ENCODE measurements at places on chromosomes 2 and 18.

DNA sequence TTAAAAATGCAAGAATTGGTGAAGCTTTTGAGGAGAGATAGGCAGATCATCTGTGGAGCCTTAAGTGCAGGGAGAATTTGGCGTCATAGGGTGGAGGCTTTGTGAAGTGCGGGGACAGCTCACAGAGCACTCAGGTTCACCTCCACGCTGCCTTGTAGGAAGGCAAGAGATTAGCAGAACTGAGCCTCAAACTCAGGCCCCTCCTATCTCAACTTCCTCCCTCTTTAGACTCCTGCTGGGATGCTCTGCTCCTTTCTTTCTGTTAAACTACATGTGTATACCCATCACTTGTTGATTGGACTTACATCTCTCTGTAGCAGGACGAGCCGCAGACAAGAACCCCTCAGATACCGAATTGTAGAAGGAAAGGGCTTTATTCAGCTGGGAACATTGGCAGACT lies 422.2 kb downstream of the SETBP1 start:
- DNase-seq, result no peak

GRCh38 chr2:86807468-86808275 lies 17.0 kb upstream of the CD8A start:
- DNase-seq, result no peak

- DNase-seq, result no peak
These were observed 20.0 kb upstream of the PTPN4 start for GRCh38 chr2:119739580-119740255.

- DNase-seq, result no peak
These were observed 12.0 kb upstream of the C1QL2 start for GRCh38 chr2:119170504-119170903.

DNA sequence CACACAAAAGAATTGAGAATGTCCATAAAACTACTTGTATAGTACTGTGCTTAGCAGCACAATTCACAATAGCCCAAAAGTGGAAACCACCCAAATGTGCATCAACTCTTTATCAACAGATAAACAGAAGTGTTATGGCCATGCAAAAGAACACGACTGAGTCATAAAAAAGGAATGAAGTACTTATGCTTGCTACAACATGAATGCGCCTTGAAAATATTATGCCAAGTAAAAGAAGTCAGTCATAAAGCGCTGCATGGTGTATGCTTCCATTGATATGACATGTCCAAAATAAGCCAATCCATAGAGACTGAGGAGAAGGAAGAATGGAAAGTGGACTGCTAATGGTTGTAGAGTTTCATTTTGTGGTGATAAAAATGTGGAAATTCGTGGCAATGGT lies 12.1 kb upstream of the MAP2 start:
- no peak for DNase-seq

DNA sequence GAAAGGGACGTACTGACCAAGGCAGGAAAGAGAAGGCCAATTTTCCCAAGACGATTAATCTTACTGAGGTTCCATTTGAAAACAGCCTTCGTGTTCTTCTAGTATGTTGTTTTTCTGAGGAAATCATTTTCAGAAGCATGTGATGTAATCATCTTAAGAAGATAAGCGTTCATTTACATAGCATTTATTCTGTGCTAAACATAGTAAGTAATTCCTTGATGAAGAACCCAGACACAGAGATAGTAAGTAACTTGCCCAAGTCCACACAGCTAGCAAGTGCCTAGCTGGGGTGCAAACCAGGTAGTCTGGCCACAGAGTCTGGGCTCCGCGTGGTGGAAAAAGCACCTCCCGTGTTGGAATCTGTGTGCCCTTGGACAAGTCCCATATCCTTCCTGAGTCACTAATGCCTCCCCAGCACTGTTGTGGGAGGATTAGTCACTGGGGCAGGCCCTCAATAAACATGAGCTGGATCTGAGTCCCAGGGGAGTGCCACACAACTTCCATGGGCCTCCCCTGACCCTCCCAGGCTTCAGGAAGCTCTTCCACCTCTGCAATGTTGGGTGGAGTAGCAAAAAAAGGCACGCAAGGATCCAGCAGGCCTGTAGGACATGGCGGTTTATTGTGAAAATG lies 26.9 kb upstream of the ASAP2 start:
- no peak for DNase-seq

GRCh38 chr2:48543895-48544294 lies 13.9 kb downstream of the STON1 start:
- DNase-seq, result no peak

- DNase-seq, result no peak
These were observed 457.8 kb upstream of the MEX3C start for GRCh38 chr18:51655327-51655698.

GRCh38 chr2:194819367-194819766 lies 837.7 kb upstream of the SLC39A10 start:
- DNase-seq, result no peak

DNA sequence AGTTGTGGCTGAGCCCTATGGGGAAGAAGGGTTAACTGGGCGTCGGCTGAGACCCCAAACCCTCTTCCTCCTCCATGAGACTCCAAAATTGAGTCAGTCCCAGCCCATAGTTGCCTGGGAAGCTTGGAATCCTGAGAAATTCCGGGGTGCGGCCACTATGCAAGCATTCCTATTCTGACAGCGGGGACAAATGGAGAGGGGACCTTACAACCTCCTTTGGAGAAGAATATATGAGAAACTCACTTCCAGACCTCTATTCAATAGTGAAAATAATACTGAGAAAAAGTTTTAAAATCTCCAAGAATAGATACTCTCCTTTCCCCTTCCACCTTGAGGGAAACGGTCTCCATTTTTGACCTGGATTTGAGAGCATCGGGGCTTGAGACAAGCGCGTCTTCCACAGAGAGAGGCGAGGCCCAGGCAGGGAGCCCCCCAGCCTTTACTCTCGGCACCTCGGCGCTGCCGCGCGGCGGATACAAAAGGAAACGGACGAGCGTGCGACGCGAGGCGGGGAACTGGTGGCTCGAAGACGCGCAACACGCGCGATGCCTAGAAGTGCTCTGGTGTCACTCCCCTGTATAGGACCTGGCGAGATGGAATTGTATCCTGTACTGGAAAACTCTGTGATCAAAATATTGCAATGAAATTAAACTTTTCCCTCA lies 11.1 kb downstream of the NR4A2 start:
- no peak for DNase-seq

DNA sequence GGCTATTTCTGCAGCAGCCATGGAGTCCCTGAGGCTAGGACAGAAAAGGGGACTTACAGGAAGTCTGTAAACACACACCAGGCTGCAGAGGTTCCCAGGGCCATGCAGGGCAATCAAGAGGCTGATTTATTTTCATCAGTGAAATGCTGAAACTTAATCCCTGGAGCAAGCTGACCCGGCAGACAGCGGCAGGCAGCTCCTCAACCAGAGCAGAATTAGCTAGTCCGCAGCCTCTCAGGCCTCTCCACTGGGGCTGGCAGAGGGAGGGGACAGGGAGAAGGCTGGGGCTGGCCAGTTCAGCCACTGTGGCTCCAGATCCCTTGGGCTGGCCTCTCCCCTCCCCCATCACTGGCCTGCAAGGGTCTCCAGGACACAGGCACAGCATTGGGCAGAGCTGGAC lies 136.3 kb downstream of the TNS1 start:
- DNase-seq, result no peak

- DNase-seq, result no peak
These were observed 7.6 kb downstream of the CTIF start for GRCh38 chr18:48546396-48546795.

GRCh38 chr2:132963161-132963560 lies 293.2 kb upstream of the LYPD1 start:
- DNase-seq, result no peak

DNA sequence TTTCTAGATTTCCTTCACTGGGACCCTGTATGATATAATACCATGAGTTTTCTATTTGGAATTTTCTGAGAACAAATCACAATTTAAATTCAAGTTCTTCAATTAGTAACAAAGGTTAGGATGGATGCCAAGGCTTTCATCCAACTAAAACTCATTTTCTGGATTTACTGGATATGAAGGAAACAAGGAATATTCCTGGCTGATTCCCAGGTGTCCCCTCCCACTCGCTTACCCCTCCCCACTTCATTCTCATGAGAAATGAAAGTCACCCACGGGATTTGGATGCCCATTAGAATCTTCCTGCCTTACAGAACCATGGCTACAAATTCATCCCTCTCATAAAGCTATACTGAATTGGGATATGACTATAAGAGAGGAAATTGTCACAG lies 40.0 kb downstream of the RNU4ATAC start:
- DNase-seq, result no peak

GRCh38 chr2:112727276-112728028 lies 6.6 kb downstream of the NT5DC4 start:
- DNase-seq, result no peak

GRCh38 chr2:46747297-46747818 lies 168.2 kb downstream of the MCFD2 start:
- no peak for DNase-seq

DNA sequence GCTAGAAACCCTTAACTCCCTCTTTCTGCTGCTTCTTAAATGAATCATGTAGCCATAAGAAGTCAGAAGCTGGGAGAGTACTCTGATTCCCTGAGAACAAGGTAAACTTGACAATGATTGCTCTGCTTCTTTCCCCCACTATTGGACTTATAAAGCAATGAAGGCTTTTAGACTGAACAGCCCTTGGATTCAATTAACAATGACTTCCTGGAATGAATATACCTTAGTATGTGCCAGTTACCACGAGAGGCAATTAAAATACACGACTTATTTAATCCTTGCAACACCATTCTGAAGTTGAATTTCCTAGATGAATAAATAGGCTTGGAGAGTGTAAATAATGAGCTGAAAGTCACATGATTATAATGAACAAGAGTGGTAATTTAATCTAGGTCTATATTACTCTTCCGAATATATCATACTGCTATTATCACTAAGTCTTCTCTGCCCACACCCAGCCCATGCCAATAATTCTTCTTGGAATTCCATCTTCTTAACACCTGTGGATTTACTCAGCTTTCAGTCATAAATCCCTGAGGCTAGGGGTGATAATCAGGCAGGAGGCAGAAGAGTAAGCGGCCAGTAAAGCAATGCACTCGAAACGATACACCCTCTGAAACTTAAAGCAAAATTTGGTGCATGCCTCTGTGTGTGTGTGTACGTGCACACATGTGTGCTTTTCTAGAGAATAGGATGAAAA lies 170.2 kb downstream of the ATAD2B start:
- DNase-seq, result no peak

GRCh38 chr18:34956663-34957062 lies 84.5 kb upstream of the MAPRE2 start:
- DNase-seq, result no peak

- no peak for DNase-seq
These were observed 630.7 kb upstream of the GCFC2 start for GRCh38 chr2:76341439-76341838.

GRCh38 chr2:183349091-183349490 lies 224.8 kb downstream of the NUP35 start:
- no peak for DNase-seq

- no peak for DNase-seq
These were observed 19.9 kb downstream of the FMNL2 start for GRCh38 chr2:152354909-152355308.

DNA sequence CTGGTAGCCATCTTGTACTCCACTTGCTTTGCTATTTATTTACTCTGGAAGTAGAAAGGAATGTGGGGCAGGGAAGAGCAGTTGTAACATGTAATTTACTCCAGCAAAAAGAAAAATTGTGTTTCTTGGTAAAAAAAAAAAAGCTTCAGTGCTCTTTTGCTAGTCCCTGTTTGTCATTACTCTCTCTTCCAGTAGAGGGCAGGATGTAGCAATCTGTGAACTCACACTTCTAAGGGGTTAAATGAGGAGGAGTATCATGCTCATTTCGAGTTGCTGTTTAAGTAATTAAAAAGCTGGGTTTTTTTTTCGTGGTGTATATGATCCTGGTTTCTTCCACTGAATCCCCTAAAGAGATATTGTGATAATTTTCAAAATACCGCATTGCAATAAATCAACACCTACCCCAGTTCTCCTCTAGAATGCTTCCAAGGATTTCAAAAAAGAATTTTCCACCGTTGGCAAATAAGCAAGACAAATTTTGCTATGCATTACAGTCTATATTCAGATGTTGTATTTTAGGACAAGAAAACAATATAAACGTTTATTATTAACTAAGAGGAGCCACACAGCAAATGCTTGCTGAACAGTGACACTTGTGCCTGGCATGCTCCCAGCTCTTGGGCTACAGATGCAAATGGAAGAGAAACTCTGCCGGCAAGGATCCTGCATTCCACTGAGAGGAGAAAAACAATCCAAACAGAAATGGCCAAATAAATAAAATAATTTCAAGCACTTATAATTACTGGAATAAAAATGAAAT lies 261.6 kb downstream of the ASXL3 start:
- DNase-seq, result no peak

DNA sequence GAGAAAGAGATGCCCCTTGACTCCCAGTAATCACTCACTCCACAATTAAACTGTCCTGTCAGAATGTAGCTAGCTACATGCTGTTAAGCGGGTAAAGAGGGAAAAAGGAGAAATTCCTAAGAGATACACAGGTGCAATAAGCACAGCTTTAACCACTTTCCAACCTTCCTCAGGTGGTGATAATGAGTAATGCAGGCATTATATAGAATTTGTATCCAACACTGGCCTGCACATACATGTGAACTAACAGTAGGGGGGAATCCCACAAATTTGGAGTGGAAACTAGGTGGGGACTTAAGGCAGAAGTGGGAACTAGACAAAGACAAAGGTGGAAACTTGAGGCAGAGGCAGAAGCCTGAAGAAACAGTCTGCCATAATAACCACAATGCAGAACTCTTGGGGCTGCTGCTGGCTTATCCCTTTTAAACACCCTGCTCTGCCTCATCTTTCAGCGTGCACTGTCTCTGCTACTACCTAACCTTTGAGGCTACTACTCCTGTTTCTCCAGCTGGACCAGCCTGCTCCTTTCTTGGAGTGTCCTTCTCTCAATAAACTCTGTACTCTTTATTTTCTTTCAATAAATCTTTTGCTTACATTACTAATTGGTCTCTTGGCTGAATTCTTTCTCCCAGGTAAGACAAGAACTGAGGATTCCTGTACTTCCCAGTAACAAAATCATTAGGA lies 259.7 kb downstream of the PDE11A start:
- DNase-seq, result no peak

GRCh38 chr2:107006836-107007235 lies 120.9 kb upstream of the ST6GAL2 start:
- no peak for DNase-seq
